Motor neuron (in vitro differentiated cells): ENCODE measurements at places on chromosomes 5 and 9. TPM values are rescaled to one million over a fixed set of nuclear protein-coding genes. Genes with fewer than 3 reads are reported as not detected.
A peak's percentile ranks its signal among the peaks of the same experiment; 100 is the strongest.

DNA sequence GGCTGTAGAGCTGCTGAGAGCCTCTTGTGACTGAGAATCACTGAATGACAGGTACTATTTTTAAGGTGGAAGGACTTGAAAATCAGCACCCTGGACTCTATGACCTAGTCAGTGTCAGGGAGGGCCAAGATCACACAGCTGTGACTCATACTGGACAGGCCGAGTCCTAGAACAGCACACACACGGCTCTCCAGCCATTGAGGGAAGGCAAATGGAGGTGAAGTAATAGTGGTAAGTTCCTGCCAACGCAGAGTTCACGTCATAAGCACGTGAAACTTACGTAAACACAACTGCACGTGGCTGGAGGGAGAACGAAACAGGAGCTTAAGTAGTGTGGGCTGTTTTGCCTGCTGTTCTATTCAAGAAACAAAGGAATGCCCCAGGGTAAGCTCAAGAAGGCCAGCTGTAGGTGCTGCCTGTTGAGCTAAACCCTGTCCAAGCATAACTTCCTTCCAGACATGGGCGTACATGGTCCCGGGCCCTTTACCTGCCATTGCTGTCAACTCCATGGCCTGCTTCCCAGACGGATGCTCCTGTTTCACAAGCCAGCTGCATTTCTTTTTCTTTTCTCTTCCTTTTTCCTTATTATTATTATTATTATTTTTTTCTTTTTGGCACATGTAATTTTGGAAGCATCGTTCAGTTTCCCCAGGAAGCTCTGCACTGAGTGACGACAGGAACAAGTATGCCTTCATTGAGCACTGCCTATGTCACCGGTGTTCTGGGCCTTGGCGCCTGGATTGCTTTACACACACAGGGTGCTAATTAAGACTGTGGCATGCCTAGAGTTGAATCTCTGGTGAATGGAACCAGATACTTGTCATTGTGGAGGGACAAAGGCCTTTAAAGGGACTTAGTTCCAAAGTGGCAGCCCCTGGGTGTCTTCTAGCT lies 10.2 kb upstream of the LCP2 start:
- ATAC-seq: peak; percentile 78

DNA sequence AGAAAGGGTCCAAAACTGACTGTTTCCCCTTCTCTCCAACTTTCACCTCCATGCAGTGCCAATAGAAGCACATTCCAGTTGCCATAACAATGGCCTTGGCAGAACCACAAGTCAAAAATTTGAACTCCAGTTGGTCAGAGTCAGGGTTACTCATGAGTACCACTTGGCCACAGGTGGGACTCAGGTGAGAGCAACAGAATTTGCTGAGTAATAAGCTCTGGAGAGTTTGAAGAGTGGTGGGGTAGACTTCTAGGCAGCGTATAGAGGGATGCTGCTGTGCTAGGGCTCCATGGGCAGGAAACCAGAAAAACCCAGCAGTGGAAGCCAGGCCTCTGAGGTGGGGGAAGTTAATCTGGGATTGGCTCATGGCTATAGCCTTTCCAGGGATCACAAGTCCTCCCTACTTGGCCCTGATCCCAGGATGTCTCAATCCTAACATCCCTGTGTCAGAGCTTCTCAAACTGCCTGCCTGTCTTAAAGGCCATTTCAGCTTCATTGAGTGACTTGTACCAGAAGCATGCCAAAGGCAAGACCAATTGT lies 30.2 kb downstream of the SNX18 start:
- ATAC-seq: no peak

Gene PCDHA13
- total RNA-seq: 11.5 and 12.0 TPM in 2 replicates

- ATAC-seq: peak; percentile 65
Measured at GRCh38 chr9:71692337-71692736, 76.0 kb downstream of the CEMIP2 start.

- ATAC-seq: no peak
Measured at GRCh38 chr9:32811246-32811645, 27.9 kb downstream of the TMEM215 start.
